Stromal cell of bone marrow (primary cell): ENCODE measurements at places on chromosomes 1 and 21.

DNA sequence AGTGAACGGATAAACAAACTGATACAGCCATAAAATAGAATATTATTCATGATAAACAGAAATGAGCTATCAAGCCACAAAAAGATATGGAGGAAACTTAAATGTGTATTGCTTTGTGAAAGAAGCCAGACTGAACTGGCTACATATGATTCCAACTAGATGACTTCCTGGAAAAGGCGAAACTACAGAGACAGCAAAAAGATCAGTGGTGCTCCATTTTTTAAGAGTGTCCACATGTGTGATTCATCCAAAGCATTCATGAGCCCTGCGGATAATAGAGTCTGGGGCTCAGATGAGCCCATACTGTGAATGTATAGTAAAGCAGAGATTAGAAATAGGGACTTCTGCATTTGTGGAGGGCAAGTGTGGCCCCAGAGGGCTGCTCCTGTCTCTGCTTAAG, 7.8 kb upstream of the TMEM222 start:
- no peak for DNase-seq

- no peak for DNase-seq
Observed at GRCh38 chr1:28936094-28936493, 21.7 kb downstream of the EPB41 start.

- DNase-seq = no peak
Observed at GRCh38 chr1:6491966-6492365, 499 bp upstream of the PLEKHG5 start.

- no peak for DNase-seq
Observed at GRCh38 chr1:68196676-68197075, 35.6 kb downstream of the WLS start.

DNA sequence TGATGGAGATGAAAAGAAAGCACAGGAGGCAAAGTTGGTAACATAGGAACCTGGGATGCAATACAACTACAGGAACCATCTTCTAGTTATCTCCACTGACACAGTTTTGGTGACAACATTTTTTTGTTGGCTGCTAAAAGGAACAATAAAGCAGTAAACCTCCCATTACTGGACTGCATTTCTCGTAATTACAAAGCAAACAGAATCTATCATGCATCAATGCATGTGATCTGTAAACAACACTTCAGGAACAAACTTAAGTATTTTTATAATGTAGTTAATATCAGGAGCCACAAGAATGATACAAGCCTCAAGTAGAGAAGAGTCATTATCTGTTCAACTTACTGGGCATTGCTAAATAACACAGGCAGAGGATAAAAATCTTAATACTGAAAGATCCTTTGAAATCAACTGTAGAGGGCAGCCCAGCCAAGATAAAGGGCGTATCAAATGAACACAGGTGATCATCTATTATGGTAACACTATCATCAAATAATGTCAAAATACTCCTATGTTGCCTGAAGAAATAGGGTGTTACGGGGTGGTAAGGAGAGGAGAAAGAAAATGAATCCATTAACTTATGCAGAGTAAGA, 193.3 kb downstream of the EIF4G3 start:
- DNase-seq = no peak

GRCh38 chr1:205275916-205276688, 45.4 kb downstream of the NUAK2 start:
- DNase-seq = no peak

- DNase-seq = no peak
Observed at GRCh38 chr1:153478047-153478691, 17.7 kb upstream of the S100A7 start.

- no peak for DNase-seq
Observed at GRCh38 chr1:221118176-221118937, 239.1 kb downstream of the HLX start.

DNA sequence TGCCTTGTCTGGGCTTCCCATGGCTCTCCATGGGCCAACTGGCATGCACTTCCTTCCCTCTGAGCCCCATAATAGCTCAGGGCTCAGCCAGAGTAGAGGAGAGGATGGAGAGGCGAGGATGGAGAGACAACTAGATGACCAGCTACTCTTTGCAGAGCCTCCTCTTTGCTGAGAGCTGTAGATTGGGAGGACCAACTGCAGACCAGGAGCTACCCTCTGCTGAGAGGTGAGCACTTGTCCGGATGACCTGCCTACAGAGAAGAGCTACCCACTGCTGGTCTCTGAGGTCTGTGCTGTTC, 58.0 kb upstream of the ETV3 start:
- no peak for DNase-seq

- DNase-seq = no peak
Observed at GRCh38 chr1:21082073-21082472, 94.6 kb downstream of the EIF4G3 start.

DNA sequence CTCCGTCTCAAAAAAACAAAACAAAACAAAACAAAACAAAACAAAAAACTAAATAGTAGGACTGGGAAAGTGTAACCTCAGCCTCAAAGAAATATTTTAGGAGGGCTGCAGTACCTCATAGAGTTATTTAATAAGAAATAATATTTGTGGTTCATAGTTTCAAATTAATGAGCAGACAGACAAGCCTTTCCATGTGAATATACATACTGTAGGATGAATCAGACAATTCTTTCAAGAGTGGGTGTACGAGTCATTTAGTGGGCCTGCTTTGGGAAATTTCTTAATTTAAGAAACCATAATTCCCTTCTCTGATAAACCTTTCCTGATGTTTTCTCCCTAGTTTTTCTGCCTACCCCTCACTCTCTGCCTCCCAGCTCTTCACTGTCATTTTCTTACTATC, 52.5 kb downstream of the CDC14A start:
- DNase-seq = peak; percentile 8

GRCh38 chr1:169081503-169082123, 24.9 kb upstream of the ATP1B1 start:
- no peak for DNase-seq

DNA sequence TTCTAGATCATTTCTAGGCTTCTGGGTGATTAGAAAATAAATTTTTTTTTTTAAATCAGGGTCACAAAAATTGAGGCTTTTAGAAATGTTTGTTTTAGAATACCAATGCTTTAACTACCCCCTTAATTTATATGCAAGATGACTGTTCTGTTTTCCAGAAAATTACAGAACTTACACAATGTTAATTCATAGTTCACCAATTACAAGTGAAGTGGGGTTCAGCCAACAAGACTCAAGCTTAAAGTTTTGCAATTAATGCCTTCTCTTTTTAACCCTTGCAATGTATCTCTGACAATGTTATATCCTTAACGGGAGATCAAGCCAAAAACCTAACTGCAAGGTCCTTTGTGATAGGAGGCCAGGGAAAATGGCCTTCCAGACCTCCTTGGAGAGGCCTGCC, 5.6 kb downstream of the PRELP start:
- no peak for DNase-seq

GRCh38 chr21:16363518-16363917, 633.7 kb downstream of the USP25 start:
- peak; percentile 3 for DNase-seq

DNA sequence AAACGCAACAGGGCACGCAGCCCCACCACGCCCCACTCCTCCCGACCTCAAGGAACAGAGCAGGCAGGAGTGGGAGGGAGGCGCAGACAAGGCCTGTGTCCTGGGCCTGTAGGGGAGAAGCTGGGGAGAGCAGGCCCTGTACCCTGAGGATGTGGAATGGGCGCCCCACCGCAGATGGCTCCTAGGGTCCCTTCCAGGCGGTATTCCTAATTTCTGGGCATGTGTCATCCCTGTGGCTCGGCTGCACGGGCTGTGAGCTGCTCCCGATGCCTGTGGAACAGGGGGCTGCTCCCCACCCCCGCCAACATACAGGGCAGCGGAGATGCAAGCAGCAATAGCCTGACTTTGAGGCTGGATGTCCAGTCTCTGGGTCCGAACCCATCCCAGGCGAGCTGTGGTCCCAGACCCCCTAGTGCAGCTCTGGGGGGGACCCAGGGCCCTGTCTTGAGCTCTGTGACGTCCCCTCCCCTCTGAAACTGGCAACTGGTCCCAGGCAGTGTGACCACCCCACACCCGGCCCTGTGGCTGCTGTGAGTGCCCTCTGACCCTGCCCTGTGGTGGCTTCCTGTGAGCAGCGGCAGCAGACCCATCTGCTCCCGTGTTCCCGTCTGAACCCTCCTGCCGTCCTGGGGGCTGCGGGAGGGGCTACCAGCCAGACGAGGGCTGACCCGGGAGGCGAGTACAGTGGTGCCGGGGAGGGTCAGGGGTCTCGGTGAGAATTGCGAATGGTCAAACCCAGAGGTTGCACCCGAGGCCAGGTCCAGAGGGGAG, 13.9 kb upstream of the COL6A2 start:
- DNase-seq = no peak

GRCh38 chr1:109667452-109668122, at the start of gene GSTM2:
GSTM2 (plus strand) TSS chr1:109668057; CDS start chr1:109668116, 59 bp downstream.
- peak; percentile 86 for DNase-seq

GRCh38 chr1:9438431-9439073, 100.7 kb upstream of the SLC25A33 start:
- peak; percentile 88 for DNase-seq

- no peak for DNase-seq
Observed at GRCh38 chr1:23889074-23889473, 21.0 kb upstream of the FUCA1 start.

GRCh38 chr1:212359794-212360479, 54.7 kb downstream of the PACC1 start:
- DNase-seq = no peak

GRCh38 chr1:24450316-24450715, 34.7 kb downstream of the NIPAL3 start:
- DNase-seq = no peak

DNA sequence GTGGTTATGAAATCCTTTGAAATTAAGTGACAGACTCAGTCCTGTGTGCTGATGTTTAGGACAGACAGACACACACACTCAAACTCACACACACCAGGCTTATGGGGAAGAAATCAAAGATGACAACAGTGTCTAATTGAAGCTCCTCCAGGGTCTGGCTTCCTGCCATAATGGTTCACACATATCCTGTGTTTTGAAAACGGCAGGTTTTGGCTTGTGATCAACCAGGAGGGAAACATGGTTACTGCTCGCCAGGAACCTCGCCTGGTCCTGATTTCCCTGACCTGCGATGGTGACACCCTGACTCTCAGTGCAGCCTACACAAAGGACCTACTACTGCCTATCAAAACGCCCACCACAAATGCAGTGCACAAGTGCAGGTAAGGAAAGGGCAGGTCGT, 4.6 kb downstream of the MTARC1 start:
- DNase-seq = no peak

- DNase-seq = no peak
Observed at GRCh38 chr1:236095705-236096520, 31.0 kb upstream of the NID1 start.

DNA sequence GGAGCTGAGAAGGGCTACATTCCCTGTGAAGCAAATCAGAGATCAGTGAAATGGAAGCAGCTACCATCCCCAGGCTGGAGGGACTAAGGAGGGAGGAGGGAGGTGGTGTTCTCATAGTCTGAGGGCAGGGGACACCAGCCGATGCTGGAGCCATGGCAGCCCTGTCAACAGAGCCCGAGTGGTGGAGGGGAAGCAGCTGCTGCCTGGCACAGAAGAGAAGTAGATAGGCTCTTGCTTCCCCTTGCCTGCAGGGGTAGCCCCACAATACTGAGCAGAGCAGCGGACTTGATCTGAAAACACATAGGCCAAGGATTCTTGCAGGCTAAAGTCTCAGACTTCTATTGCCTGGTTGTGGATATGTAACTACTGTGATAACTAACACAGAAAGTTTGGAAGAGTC, 255.1 kb downstream of the FGGY start:
- no peak for DNase-seq

DNA sequence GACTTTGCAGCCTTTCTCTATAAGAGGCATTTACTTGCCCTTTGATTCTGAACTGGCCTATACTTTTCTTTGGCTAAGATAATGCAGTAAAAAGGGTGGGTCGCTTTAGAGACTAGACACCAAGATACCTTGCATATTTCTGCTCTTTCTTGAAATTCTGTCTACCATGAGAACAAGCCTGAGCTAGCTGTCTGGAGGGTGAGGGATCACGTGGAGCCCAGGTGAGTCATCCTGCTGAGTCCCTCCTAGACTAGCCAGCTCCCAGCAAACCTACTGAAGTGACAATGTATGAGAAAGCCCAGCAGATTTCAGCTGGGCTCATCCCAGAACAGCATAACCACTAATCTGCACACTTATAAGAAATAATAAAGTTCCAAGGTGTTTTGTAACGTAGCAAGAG, 408.0 kb upstream of the KAZN start:
- DNase-seq = no peak

- no peak for DNase-seq
Observed at GRCh38 chr1:60421965-60422364, 348.4 kb upstream of the C1orf87 start.

GRCh38 chr1:9121496-9122409, 7.1 kb downstream of the GPR157 start:
- DNase-seq = no peak

GRCh38 chr21:28745131-28746016, 247.3 kb downstream of the LTN1 start:
- DNase-seq = peak; percentile 73

- no peak for DNase-seq
Observed at GRCh38 chr1:207069061-207069460, 16.0 kb downstream of the PFKFB2 start.

DNA sequence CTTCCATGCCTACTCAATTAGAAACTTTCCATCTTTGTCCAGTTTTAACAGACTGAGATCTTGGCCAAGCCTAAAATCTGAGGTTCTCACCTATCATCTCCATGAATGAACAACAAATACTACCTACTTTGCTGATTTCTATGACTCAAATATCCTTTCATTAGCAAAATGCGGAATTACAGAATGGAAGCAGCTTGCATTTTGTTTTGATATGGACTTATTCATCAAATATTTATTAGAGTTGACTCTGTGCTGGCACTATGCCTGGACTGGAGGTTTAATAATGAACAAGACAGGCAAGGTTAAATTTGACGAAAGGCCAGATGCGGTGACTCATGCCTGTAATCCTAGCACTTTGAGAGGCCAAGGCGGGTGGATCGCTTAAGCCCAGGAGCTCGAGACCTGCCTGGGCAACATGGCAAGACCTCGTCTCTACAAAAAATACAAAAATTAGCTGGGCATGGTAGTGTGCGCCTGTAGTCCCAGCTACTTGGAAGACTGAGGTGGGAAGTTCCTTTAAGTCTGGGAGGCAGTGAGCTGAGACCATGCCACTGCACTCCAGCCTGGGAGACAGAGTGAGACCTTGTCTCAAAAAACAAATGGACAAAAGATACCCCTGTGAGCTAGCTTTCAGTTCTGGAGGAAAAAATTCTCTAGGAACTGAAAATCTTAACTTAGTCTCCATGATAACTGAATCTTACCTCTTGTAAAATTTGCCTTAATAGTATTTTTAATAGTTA, 29.4 kb upstream of the SOD1 start:
- DNase-seq = peak; percentile 55

- DNase-seq = no peak
Observed at GRCh38 chr1:156102633-156103511, 11.6 kb upstream of the LMNA start.

DNA sequence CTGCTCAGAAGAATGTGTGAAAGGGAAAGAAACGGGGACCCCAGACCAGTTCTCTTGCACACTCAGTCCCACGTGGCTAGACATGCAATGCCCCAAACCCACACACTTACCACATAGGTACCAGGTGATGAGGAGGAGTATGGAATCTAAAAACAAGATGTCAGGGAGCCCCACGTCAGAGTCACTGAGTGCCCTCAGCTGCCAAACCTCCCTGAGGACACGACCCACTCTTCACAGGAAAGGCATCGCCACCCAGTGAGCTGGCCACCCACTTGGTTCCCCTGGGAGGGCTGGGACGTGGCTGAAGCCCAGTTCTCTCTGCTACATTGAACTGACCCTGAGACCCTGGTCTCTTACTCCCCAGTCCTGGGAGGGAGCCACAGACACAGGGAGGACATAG, 41.4 kb downstream of the MRPL37 start:
- no peak for DNase-seq

GRCh38 chr1:155970531-155971167, 7.7 kb downstream of the ARHGEF2 start:
- DNase-seq = peak; percentile 74
